Stimulated activated CD4-positive, alpha-beta T cell treated with anti-CD3 and anti-CD28 coated beads, Interleukin-4, amount 100 ng/mL, for 48 hours (primary cell): ENCODE measurements at places on chromosomes 5 and 9.

DNA sequence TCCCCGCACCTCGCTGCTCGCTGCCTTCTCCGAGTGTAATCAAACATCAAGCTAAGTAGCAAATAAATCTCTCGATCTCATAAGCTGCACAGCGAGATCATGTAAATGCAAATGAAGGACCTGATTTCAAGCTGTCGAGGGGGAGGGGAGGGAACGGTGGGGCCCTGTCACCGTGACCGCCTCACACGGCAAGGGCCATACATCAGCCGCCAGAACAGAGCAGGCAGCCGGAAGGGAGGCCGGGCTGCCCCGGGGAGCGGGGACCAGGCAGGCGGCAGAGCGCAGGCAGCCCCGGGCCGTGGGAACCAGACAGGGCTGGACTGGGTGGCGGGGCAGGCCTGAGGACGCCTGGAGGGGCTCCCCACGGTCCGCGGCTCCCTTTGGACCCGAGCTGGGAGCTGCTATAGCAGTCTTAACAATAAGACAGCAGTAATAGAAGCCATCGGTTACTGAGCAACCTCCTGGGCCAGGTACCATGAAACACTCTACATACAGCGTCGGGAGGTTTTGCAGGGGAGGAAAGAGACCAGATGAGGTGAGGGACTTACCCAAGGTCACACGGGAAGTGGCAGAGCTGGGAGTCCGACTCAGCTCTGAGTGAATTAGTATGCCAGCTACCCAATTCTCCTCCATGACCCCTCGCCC is 76.8 kb downstream of the CFAP77 start:
- peak; percentile 12 for DNase-seq

DNA sequence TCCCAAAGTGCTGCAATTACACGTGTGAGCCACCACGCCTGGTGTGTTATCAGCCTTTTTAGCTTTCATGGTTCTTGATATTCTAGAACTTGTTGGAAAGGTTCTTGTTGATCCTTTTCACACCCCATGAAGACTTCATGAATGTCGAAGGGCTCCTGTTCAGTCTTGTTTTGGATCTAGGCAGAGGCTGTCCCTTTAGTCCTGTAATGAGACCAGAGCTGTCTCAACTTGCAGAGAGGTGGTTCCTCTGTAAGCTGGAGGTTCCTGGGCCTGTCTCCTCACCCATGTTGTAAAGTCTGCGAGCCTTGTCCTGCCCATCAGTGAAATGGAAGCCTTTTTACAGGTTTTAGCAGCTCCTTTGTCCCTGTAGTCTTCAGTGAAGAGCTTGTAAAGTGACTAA is 38.2 kb downstream of the PRRC2B start:
- no peak for DNase-seq

- DNase-seq = no peak
These were observed 48.7 kb upstream of the CEMIP2 start for GRCh38 chr9:71816916-71817451.

- no peak for DNase-seq
These were observed 1849.5 kb upstream of the ACO1 start for GRCh38 chr9:30534896-30535295.

GRCh38 chr5:56426693-56427092 is 193.6 kb upstream of the ANKRD55 start:
- no peak for DNase-seq

GRCh38 chr9:75083188-75083970 is 4.6 kb downstream of the NMRK1 start:
- DNase-seq = no peak

DNA sequence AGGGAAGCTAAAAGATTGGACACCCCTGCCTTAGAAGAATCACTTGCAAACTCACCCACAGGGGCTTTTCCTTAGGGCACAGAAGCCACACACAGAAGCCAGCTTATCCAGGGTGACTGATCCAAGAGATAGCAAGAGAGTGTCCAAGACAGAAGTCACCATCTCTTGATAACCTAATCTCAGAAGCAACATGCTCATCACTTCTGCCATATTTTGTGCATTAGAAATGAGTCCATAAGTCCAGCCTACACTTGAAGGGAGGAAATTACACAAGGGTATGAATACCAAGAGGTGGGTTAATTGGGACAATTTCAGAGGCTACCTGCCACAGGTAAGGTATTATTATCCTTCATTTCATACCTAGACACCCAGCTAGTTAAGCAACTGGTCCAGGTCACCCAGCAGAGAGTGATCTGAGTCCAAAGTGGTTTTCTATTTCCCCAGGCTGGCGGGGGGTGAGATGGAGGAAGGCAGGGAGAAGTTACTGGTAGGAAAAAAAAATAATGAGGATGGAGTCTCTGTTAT is 3.7 kb upstream of the ERGIC1 start:
- no peak for DNase-seq

- no peak for DNase-seq
These were observed 63.7 kb upstream of the PRR16 start for GRCh38 chr5:120400356-120400755.

DNA sequence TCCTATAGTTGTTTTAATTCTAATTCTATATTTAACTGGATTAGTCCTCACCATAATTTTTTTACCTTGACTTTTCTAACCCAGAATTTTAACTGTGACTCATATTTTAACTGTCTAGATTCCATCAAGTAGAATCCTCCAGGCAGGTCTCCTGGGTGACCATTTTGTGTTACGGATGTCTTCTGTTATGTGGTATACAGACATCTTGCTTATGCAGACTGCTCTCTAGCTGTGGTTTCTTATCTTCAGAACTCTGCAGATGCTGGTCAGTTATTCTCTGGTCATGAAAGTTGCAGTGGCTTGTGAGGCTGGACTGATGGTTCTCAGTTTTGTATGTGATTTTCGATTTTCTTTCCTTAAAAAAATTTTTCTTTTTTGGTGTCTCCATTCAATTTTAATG is 139.4 kb downstream of the ATG10 start:
- no peak for DNase-seq

- DNase-seq = no peak
These were observed 314.0 kb downstream of the ARHGEF28 start for GRCh38 chr5:73940026-73940425.

DNA sequence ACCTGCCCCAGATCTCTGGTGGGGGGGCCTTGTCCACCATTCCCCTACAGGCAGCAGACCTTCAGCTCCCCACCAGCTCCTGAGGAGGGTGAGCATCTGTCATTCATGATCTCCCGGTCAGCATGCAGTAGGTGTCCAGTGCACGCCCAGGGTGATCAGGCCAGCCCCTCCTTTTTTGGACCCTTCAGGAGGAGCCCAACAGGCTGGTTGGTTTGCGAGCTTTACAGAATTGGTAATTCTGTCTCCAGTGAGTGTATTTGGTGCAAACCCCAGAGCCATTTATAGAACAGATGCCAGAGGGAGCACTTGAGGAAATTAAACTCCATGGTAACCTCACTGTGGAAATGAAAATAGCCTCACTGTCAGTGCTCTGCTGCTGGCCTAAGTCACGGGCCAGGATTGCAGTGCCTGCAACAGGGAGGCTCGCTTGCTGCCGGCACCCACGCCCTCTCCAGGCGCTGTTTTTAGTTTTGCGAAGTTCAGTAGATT is 23.4 kb downstream of the WNK2 start:
- no peak for DNase-seq

DNA sequence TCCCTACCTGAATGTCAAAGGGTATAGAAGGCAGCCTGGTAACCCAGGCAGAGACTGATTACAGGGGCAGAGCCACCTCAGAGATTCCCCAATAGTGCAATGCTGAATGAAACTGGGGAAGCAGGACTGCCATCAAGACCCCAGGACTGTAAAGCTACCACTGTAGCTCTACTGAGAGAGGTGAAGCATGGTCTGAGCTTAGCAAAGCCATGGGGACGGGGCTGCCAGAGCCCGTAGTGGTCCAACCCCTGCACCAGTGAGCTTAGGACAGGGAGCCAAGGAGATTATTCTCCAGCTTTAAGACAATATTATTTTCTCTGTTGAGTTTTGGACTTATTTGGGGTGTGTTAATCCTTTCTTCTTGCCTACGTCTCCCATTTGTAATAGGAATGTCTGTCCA is 679.3 kb upstream of the GRAMD2B start:
- no peak for DNase-seq

GRCh38 chr9:137482094-137482781 is 23.1 kb upstream of the NSMF start:
- DNase-seq = no peak

GRCh38 chr9:13929013-13929412 is 384.9 kb downstream of the NFIB start:
- no peak for DNase-seq

GRCh38 chr9:98450496-98450895 is 195.0 kb upstream of the TBC1D2 start:
- DNase-seq = no peak
